Ovary (tissue), 10 donors: ENCODE measurements at places on chromosomes 3 and 15. TPM values are rescaled to one million over a fixed set of nuclear protein-coding genes. Genes with fewer than 3 reads are reported as not detected.

- no peak for DNase-seq
These were observed 3.2 kb upstream of the SCG3 start for GRCh38 chr15:51678096-51678495.

DNA sequence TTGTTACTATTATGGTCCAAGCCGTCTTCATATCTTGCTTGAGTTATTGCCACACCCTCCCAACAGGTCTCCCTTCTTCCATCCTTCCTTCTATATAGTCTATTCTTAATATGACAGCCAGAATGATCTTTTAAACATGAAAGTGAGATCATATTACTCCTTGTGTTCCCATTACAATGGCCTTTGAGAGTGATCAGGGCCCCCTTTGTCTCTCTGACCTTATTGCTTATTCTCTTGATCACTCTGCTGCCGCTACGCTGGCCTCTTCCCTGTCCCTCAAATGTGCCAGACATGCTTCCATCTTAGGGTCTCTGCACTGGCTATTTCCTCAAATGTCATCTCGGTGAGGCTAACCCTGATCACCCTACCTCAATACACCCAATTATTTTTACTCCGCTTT lies 38.1 kb downstream of the UBE2E2 start:
- DNase-seq = no peak

DNA sequence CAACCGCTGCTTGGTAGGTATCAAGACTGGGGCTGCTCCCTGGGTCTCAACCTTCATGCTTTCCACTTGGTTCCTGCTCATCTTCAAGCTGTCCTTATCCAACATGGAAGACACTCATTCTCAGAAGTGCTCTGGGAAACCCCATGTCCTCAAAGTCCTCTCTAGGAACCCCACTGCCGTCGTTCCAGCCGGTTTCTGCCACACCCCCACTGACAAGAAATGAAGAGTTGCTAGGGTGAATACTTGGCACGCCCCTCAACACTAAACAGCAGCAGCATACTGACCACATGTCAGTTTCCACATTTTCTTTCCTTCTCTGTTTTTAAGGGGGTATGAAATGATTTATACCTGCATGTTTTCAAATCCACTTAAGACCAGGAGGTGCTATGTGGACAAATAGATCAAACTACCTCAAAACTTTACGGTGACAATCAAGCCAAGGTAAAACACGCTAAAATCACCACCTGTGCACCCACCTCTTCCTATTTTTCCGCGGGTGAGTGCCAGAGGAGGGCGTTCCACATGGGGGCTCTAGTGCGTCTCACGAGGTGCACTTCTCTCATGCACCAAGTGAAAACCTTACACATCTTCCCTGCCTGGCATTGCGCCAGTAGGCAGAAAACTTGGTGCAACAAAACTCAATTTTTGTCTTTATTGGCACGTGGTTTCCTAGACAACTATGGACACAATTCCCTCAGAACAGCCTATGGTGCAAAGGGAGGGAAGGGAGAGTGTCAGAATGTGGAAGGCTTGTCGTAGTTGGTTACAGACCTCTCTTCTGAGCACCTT lies 125.1 kb downstream of the TJP1 start:
- no peak for DNase-seq

DNA sequence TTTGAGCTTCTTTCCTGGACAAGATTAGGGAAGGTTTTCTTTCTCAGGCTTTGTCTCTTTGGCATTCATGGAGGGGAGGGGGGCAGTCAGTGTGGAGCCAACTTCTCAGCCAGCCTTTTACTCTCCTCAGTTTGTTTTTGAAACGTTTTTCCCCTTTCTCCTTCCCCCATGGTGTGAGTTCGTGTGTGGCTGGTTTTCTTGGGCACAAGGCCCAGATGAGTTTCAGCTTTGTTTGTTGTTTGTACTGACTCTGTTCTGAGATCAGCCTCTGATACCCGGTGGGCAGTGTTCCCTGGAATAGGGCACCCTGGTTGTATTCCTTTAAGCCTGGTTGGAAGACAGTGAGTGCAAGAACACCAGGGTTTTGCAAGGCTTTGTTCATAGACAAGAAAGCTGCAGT lies 168.2 kb upstream of the RARB start:
- DNase-seq = no peak

The GNAT1 gene
- total RNA-seq = not detected

The GPR156 gene
- total RNA-seq = 1.4 TPM
